CD4-positive, alpha-beta memory T cell (primary cell): ENCODE measurements at places on chromosomes 5 and 9. TPM values are rescaled to one million over a fixed set of nuclear protein-coding genes. Genes with fewer than 3 reads are reported as not detected.

DNA sequence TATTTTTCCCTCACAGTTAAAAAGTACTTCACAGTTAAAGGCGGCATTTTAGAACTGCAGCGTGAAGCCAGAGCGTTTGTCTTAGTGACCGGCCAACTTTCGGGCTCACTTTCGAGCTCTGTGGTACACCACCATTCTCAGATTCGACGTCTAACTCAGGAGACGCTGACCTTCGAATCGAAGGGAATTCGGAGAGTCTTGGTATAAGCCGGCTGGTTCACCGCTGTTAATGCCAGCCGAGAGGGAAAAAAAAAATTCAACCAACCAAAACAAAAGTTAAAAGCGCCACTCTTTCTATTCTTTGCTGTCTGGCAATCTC lies 544 bp upstream of the SNX24 start:
- H3K36me3 ChIP-seq: no peaks in the 10 kb centered on the region
- H3K27ac ChIP-seq: peak overlapping the region; percentile 68

DNA sequence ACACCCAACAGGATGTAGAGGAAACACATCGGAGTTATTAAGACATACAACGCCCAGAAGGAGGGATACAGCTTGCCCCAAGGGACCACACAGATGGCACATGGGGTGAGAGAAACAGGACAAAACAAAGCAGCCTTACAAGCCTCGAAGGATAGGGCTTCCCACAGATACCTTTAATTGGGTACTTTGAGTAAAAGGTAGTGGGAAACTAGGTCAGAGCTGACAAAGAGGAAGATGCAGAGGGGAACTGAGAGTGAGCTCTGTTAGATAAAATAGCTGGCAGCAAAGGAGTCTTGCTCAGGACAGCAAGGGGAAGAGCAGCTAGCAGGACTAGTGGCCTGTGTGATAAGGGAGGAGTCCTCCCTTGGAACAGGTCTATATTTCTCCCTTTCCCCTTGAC lies 48.2 kb downstream of the OTP start:
- H3K4me3 ChIP-seq: no peak overlapping the region
- no peak for DNase-seq
- no peaks in the 10 kb centered on the region for H3K27me3 ChIP-seq

DNA sequence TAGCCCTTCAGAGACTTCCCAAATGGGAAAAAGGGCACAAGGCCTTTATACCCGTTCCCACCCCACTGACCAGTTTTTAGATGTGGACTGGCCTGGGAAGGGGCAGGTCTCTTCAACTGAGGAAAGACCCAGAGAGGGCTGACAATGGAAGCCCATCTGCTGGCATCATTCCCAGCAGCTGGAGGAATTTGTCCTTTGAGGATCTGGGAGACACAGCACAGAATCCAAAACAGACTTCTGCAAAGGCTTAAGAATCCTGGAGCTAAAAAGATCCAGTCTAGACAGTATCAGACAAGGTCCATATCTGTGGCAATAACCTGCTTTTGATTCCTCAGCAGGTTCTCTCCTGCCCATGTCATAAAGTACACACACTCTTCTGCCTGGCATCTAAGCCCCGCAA lies 329.2 kb downstream of the TMEM167A start:
- H3K27me3 ChIP-seq: no peaks in the 10 kb centered on the region
- no peaks in the 10 kb centered on the region for H3K36me3 ChIP-seq
- no peak overlapping the region for H3K27ac ChIP-seq
- H3K4me1 ChIP-seq: peaks cover 11% of the 10 kb centered on the region

DNA sequence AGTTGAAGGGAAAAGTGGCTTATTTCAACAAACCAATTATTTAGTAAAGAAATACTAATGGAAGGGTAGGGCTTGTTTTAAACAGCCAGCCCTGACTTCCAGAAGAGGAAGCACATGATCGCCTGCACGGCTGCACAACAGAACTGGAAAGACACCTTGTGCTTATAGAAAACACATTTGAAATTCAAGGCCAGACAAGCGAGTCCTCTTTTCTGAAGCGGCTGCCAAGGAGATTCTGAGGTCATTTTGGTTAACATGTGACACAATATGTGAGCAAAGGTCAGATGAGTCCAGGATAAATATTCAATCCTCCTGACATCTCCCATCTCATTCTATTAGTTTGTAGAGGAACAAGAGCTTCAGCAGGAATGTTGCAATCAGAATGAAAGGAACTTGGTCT lies 461.4 kb upstream of the ST8SIA4 start:
- H3K27ac ChIP-seq: no peak overlapping the region
- no peaks in the 10 kb centered on the region for H3K4me1 ChIP-seq
- no peak overlapping the region for H3K4me3 ChIP-seq
- no peak for DNase-seq
- no peaks in the 10 kb centered on the region for H3K36me3 ChIP-seq
- H3K27me3 ChIP-seq: no peaks in the 10 kb centered on the region

DNA sequence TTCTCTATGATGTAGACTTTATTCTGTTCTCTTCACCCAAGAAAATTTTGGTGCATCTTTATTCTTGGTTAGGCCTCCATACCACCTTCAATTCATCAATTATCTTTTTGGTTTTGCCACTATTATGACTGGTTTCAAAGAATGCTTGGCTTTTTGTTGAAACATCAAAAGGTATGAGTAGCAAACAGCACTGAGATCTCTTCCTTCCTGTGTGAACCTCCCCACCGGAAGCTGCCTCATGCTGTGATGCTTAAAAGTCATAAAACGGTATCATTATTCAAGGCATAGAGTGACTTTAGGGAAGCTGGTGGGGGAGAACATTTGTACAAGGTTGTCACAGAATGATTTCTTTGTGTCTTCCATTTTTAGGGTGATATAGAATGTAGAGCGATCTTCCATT lies 70.6 kb downstream of the IQGAP2 start:
- H3K4me3 ChIP-seq: no peak overlapping the region
- H3K27me3 ChIP-seq: no peaks in the 10 kb centered on the region
- DNase-seq: peak; percentile 83

GRCh38 chr5:126619781-126620180 lies 19.0 kb downstream of the PHAX start:
- no peaks in the 10 kb centered on the region for H3K4me1 ChIP-seq
- H3K36me3 ChIP-seq: peaks cover 19% of the 10 kb centered on the region
- H3K27me3 ChIP-seq: no peaks in the 10 kb centered on the region

GRCh38 chr5:125786021-125786420 lies 637.2 kb upstream of the GRAMD2B start:
- no peaks in the 10 kb centered on the region for H3K4me1 ChIP-seq
- DNase-seq: no peak
- H3K27me3 ChIP-seq: no peaks in the 10 kb centered on the region

DNA sequence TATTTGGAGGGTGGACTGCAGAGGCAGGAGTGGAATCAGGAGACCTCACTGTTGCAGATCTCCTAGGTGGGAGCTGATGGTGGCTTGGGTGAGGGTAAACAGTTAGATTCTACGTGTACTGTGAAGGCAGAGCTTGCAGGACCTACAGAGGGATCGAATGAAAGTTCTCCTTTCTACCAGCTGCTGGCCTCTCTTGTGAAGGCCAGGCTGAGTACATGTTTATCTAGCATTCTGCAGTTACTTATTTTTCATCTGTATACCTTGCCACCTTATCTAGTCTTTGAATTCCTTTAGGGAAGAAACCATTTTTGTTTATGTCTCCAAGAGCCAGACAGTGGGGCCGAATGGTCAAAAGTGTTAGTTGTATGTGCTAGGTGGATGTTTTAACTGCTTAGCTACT lies 57.6 kb downstream of the PTTG1 start:
- peaks cover 71% of the 10 kb centered on the region for H3K4me1 ChIP-seq
- H3K27me3 ChIP-seq: no peaks in the 10 kb centered on the region
- H3K36me3 ChIP-seq: no peaks in the 10 kb centered on the region
- H3K27ac ChIP-seq: no peak overlapping the region
- no peak overlapping the region for H3K4me3 ChIP-seq

- H3K4me3 ChIP-seq: no peak overlapping the region
- no peak for DNase-seq
- H3K36me3 ChIP-seq: no peaks in the 10 kb centered on the region
- H3K4me1 ChIP-seq: peaks cover 79% of the 10 kb centered on the region
- no peak overlapping the region for H3K27ac ChIP-seq
These were observed 35.6 kb downstream of the TNFSF8 start for GRCh38 chr9:114894609-114895433.

GRCh38 chr5:132199116-132199680 lies 28.5 kb downstream of the P4HA2 start:
- no peaks in the 10 kb centered on the region for H3K27me3 ChIP-seq
- no peak for DNase-seq
- H3K4me1 ChIP-seq: no peaks in the 10 kb centered on the region

- peaks cover 10% of the 10 kb centered on the region for H3K4me1 ChIP-seq
- peak; percentile 40 for DNase-seq
- no peaks in the 10 kb centered on the region for H3K36me3 ChIP-seq
- H3K27ac ChIP-seq: peak overlapping the region; percentile 28
These were observed 11.7 kb upstream of the EXOSC2 start for GRCh38 chr9:130681769-130682420.

GRCh38 chr5:124444147-124444775 lies 302.2 kb downstream of the ZNF608 start:
- DNase-seq: no peak
- H3K36me3 ChIP-seq: no peaks in the 10 kb centered on the region
- H3K4me1 ChIP-seq: no peaks in the 10 kb centered on the region
- no peaks in the 10 kb centered on the region for H3K27me3 ChIP-seq
- H3K27ac ChIP-seq: no peak overlapping the region

DNA sequence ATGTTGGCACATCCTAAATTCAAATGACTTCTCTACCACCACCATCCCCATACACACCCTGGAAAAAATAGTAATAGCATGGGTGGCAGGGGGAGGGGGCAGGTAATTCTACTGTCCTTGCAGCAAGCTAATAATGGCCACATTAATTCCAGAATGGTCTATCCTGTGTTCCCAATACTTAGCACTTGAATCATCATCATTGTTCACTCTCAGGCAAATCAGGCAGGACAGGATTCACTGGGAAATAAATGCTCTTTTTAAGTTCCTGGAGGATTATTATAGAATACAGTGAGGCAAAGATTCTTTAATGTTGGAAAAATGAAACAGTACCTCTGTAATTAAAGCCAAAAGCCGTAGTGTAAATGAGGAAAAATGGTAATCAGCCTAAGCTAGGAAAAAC lies 254.5 kb downstream of the ARRDC3 start:
- no peaks in the 10 kb centered on the region for H3K36me3 ChIP-seq
- no peak for DNase-seq
- H3K4me1 ChIP-seq: no peaks in the 10 kb centered on the region
- no peaks in the 10 kb centered on the region for H3K27me3 ChIP-seq
- no peak overlapping the region for H3K27ac ChIP-seq
- H3K4me3 ChIP-seq: no peak overlapping the region

The TRIM7 gene
- total RNA-seq: 4.2 TPM

The CAMK4 gene
- total RNA-seq: 257 TPM

The IFNE gene
- not detected for total RNA-seq

The SOX30 gene
- 0.15 TPM for total RNA-seq

The CATSPER3 gene
- total RNA-seq: 1.8 TPM
